ENCODE measurements at places on chromosomes 12 and 14. TPM values are rescaled to one million over a fixed set of nuclear protein-coding genes. Genes with fewer than 3 reads are reported as not detected.

INHBE gene
- not detected for total RNA-seq

PLEKHG7 gene
- total RNA-seq, result not detected

WSB2 gene
- total RNA-seq, result 88.9 TPM

SLC39A9 gene
- 44.3 TPM for total RNA-seq

LHX5 gene
- not detected for total RNA-seq

CMKLR1 gene
- 73.8 TPM for total RNA-seq

MMP17 gene
- 4.6 TPM for total RNA-seq

DENND5B gene
- total RNA-seq, result 43.9 TPM

TAS2R13 gene
- 7.3 TPM for total RNA-seq

CFAP251 gene
- total RNA-seq, result 3.4 TPM

MYL2 gene
- total RNA-seq, result 0.81 TPM

SLC6A15 gene
- total RNA-seq, result not detected

SMCO2 gene
- total RNA-seq, result not detected

NRXN3 gene
- total RNA-seq, result 33.3 TPM

PMCH gene
- not detected for total RNA-seq

GPHN gene
- 14.2 TPM for total RNA-seq

NIN gene
- total RNA-seq, result 37.4 TPM

GPR132 gene
- 2.3 TPM for total RNA-seq

GPRC5D gene
- total RNA-seq, result not detected

ATF1 gene
- total RNA-seq, result 21.0 TPM

GYS2 gene
- not detected for total RNA-seq

ANG gene
- total RNA-seq, result 15.7 TPM

ACSS3 gene
- 16.5 TPM for total RNA-seq

PITPNM2 gene
- 7.9 TPM for total RNA-seq

ARL1 gene
- 58.5 TPM for total RNA-seq

C12orf43 gene
- total RNA-seq, result 12.3 TPM

HHIPL1 gene
- total RNA-seq, result 10.0 TPM

CHURC1 gene
- total RNA-seq, result 128 TPM

OAS2 gene
- total RNA-seq, result 11.9 TPM

BCL2L2 gene
- 50.6 TPM for total RNA-seq

CCDC38 gene
- total RNA-seq, result not detected

TMEM233 gene
- total RNA-seq, result 2.7 TPM

RFLNA gene
- 6.5 TPM for total RNA-seq

POTEM gene
- total RNA-seq, result not detected

GCH1 gene
- 2.8 TPM for total RNA-seq

PMEL gene
- not detected for total RNA-seq

TMTC2 gene
- total RNA-seq, result 2.8 TPM

TAS2R20 gene
- total RNA-seq, result 1.8 TPM

SLC17A8 gene
- not detected for total RNA-seq

SLC38A4 gene
- total RNA-seq, result not detected

CLEC9A gene
- not detected for total RNA-seq

ACSM4 gene
- total RNA-seq, result not detected

CCER1 gene
- total RNA-seq, result not detected

SPRYD3 gene
- 68.0 TPM for total RNA-seq

LRFN5 gene
- 0.41 TPM for total RNA-seq

SMIM41 gene
- 1.8 TPM for total RNA-seq

RTL1 gene
- total RNA-seq, result not detected

C12orf54 gene
- total RNA-seq, result not detected

TAS2R46 gene
- total RNA-seq, result 1.2 TPM

SLC2A14 gene
- not detected for total RNA-seq

AMN gene
- total RNA-seq, result not detected

PLCZ1 gene
- total RNA-seq, result not detected

LMNTD1 gene
- total RNA-seq, result not detected

TMEM119 gene
- total RNA-seq, result 4.1 TPM

GRIN2B gene
- total RNA-seq, result not detected

TSHR gene
- not detected for total RNA-seq

YY1 gene
- total RNA-seq, result 52.3 TPM

ZNF891 gene
- 4.3 TPM for total RNA-seq
